WTC11 (cell line): ENCODE measurements at places on chromosomes 4 and X.

DNA sequence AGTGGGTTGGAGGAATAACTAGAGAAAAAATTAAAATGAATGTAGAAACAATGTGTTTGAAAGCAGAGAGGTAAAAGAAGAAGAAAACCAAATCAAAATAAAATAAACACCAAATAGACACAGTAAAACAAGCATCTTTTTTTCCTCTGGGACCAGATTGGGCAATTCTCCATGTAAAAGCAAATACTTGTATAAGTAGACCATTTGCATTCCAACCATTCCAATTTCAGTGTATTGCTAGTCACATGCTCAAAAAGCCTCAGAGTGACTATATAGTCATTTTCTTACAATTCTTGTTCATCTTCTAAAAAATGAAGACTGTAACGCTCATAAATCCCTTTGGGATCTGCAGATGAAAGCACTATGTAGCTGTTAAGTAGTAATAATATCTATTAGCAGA, 969.5 kb downstream of the PCDH18 start:
- H3K27me3 ChIP-seq, result no peaks in the 10 kb centered on the region
- H3K4me1 ChIP-seq, result no peaks in the 10 kb centered on the region
- no peak overlapping the region for H3K4me3 ChIP-seq
- DNase-seq, result no peak
- no peak overlapping the region for H3K27ac ChIP-seq

- no peak for DNase-seq
- H3K27ac ChIP-seq, result no peak overlapping the region
- no peaks in the 10 kb centered on the region; the same call in 1 of the 2 replicates for H3K27me3 ChIP-seq
- H3K4me1 ChIP-seq, result peaks cover 8% of the 10 kb centered on the region
- H3K36me3 ChIP-seq, result no peaks in the 10 kb centered on the region
- H3K4me3 ChIP-seq, result no peak overlapping the region
Measured at GRCh38 chr4:36716874-36717273, 435.5 kb downstream of the DTHD1 start.

- H3K36me3 ChIP-seq, result no peaks in the 10 kb centered on the region
- peaks cover 30% of the 10 kb centered on the region for H3K4me1 ChIP-seq
- no peak overlapping the region for H3K27ac ChIP-seq
- H3K4me3 ChIP-seq, result no peak overlapping the region
- DNase-seq, result no peak
- no peaks in the 10 kb centered on the region for H3K27me3 ChIP-seq
Measured at GRCh38 chr4:107153956-107154355, 117.8 kb upstream of the DKK2 start.

GRCh38 chr4:172698256-172698655, 470.4 kb upstream of the GALNT7 start:
- peaks cover 2% of the 10 kb centered on the region for H3K36me3 ChIP-seq
- H3K27ac ChIP-seq, result no peak overlapping the region
- H3K4me1 ChIP-seq, result peaks cover 5% of the 10 kb centered on the region

- H3K36me3 ChIP-seq, result no peaks in the 10 kb centered on the region
- no peak overlapping the region for H3K27ac ChIP-seq
- DNase-seq, result no peak
- H3K4me3 ChIP-seq, result no peak overlapping the region
- no peaks in the 10 kb centered on the region for H3K27me3 ChIP-seq
- 0 out of 2 replicates have a peak, but pooled peaks cover 4% of the 10 kb centered on the region for H3K4me1 ChIP-seq
Measured at GRCh38 chr4:120694973-120695372, 227.6 kb downstream of the PRDM5 start.

- H3K4me3 ChIP-seq, result no peak overlapping the region
- no peak overlapping the region for H3K27ac ChIP-seq
- no peaks in the 10 kb centered on the region for H3K27me3 ChIP-seq
- DNase-seq, result no peak
- no peaks in the 10 kb centered on the region for H3K36me3 ChIP-seq
Measured at GRCh38 chrX:132563976-132564375, 75.1 kb upstream of the MBNL3 start.

DNA sequence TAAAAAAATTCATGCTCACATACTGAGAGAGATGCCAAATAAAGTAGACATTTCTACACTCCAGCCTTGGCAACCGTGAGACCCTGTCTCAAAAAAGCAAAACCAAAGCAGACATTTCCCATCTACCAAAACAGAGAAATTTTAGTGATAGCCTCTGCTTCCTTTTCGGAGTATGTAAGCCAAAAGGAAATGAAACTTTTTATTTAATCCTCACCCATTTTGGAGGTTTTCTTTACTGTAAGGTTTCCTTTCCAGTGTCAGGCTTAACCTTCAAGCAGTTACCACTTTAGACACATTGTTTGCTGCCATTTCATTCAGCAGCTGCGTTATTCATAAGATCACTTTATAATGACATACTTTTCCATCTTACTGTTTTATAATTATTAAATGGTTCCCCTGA, 15.9 kb downstream of the ADD1 start:
- no peak overlapping the region for H3K4me3 ChIP-seq
- 0 out of 2 replicates have a peak, but pooled peaks cover 4% of the 10 kb centered on the region for H3K36me3 ChIP-seq
- no peaks in the 10 kb centered on the region for H3K27me3 ChIP-seq
- H3K27ac ChIP-seq, result peak overlapping the region; percentile 23
- DNase-seq, result no peak

DNA sequence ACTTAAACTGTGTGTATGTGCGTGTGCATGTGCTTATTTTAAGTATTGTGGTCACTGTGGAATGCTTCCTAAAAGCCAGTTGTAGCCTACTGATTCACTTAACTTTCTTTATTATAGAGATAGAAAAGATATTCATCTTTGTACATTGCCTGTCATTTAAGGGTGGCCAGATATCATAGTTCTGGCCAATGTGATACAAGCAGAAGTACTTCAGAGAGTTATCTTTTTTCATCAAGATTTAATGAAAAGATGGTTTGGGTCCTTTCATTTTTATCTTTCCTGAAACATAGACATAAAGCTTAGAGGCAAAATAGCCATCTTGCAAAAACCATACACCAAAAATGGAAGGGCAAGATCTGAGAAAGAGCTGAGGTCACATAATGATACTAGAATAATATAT, 744.7 kb upstream of the ADGRL3 start:
- no peak overlapping the region for H3K4me3 ChIP-seq
- H3K27me3 ChIP-seq, result no peaks in the 10 kb centered on the region
- no peak overlapping the region for H3K27ac ChIP-seq
- no peaks in the 10 kb centered on the region for H3K4me1 ChIP-seq

GRCh38 chr4:68693325-68694075, 23.0 kb upstream of the UGT2B15 start:
- H3K27ac ChIP-seq, result no peak overlapping the region
- H3K4me1 ChIP-seq, result no peaks in the 10 kb centered on the region
- no peaks in the 10 kb centered on the region for H3K27me3 ChIP-seq
- DNase-seq, result no peak
- peaks cover 39% of the 10 kb centered on the region for H3K36me3 ChIP-seq

GRCh38 chr4:112952313-112952700, 97.1 kb upstream of the ANK2 start:
- H3K27ac ChIP-seq, result no peak overlapping the region
- no peak overlapping the region for H3K4me3 ChIP-seq
- no peaks in the 10 kb centered on the region for H3K27me3 ChIP-seq
- peaks cover 9% of the 10 kb centered on the region for H3K36me3 ChIP-seq

DNA sequence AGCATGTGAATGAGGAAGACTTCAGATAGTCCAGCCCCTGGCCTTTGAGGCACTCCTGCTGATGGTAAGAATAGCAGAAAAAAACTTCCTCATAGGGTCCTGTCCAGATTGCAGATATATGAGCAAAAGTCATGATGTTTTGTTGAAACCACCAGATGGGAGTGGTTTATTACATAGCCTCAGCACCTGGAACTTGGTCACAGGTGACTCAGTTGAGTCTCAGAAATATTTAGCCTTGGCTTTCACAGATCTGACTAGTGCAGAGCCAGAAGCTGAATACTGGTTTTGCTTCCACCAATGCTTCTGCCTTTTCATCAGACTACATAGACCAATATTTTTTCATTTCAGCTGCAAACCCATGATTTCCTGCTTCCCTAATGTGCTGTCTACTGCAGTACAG, 994.9 kb upstream of the SLIT2 start:
- no peaks in the 10 kb centered on the region for H3K4me1 ChIP-seq
- H3K27ac ChIP-seq, result no peak overlapping the region
- no peak overlapping the region for H3K4me3 ChIP-seq
- no peaks in the 10 kb centered on the region for H3K27me3 ChIP-seq

GRCh38 chr4:26991057-26991456, 130.4 kb downstream of the STIM2 start:
- H3K27me3 ChIP-seq, result no peaks in the 10 kb centered on the region
- H3K36me3 ChIP-seq, result no peaks in the 10 kb centered on the region; the same call in 1 of the 2 replicates
- peaks cover 13% of the 10 kb centered on the region for H3K4me1 ChIP-seq
- no peak overlapping the region for H3K27ac ChIP-seq

- no peaks in the 10 kb centered on the region for H3K27me3 ChIP-seq
- H3K4me3 ChIP-seq, result no peak overlapping the region
- H3K36me3 ChIP-seq, result no peaks in the 10 kb centered on the region
- DNase-seq, result no peak
Measured at GRCh38 chr4:68599150-68599549, 23.0 kb upstream of the UGT2B17 start.

- H3K27ac ChIP-seq, result no peak overlapping the region
- H3K4me1 ChIP-seq, result peaks cover 26% of the 10 kb centered on the region
Measured at GRCh38 chrX:130105244-130105643, 5.1 kb downstream of the ELF4 start.

GRCh38 chr4:39134683-39135306, 47.5 kb upstream of the WDR19 start:
- H3K4me1 ChIP-seq, result peaks cover 6% of the 10 kb centered on the region; the same call in 1 of the 2 replicates
- H3K4me3 ChIP-seq, result no peak overlapping the region
- no peak overlapping the region for H3K27ac ChIP-seq
- no peak for DNase-seq

GRCh38 chr4:52244848-52245247, 193.7 kb downstream of the SPATA18 start:
- H3K4me3 ChIP-seq, result no peak overlapping the region
- H3K36me3 ChIP-seq, result no peaks in the 10 kb centered on the region
- no peak overlapping the region for H3K27ac ChIP-seq
- DNase-seq, result no peak
- H3K27me3 ChIP-seq, result no peaks in the 10 kb centered on the region

DNA sequence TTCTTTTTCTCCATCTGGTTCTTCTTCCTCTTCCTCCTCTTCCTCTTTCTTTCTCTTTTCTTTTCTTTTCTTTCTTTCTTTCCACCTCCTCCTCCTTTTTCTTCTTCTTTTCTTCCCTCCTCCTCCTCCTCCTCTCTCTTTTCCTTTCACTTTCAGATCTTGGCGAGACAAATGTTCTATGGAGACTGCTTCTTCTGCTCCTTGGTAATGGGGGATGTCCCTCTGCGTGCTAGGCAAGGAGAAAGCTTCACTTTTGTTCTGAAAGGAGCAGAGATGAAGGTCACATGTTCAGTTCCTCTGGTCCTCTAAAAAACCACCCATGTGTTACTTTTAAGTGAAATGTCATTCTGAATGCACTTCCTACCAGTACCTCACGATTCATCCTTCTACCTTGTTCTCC, 33.2 kb downstream of the NBDY start:
- no peak overlapping the region for H3K4me3 ChIP-seq
- H3K4me1 ChIP-seq, result peaks cover 24% of the 10 kb centered on the region
- no peak for DNase-seq
- peaks cover 2% of the 10 kb centered on the region; the same call in 1 of the 2 replicates for H3K36me3 ChIP-seq
- peak overlapping the region; percentile 15 for H3K27ac ChIP-seq

- H3K4me3 ChIP-seq, result no peak overlapping the region
- H3K27me3 ChIP-seq, result no peaks in the 10 kb centered on the region
- H3K27ac ChIP-seq, result no peak overlapping the region
- H3K4me1 ChIP-seq, result peaks cover 21% of the 10 kb centered on the region
- DNase-seq, result no peak
Measured at GRCh38 chr4:137678796-137679195, 146.5 kb upstream of the PCDH18 start.

GRCh38 chr4:113646442-113646822, 115.1 kb downstream of the CAMK2D start:
- no peak overlapping the region for H3K4me3 ChIP-seq
- no peaks in the 10 kb centered on the region for H3K27me3 ChIP-seq
- H3K27ac ChIP-seq, result peak overlapping the region; percentile 85
- peaks cover 39% of the 10 kb centered on the region for H3K4me1 ChIP-seq

GRCh38 chr4:42654631-42655268, 2.2 kb downstream of the ATP8A1 start:
- H3K36me3 ChIP-seq, result peaks cover 23% of the 10 kb centered on the region
- H3K27me3 ChIP-seq, result no peaks in the 10 kb centered on the region
- no peak for DNase-seq
- peaks cover 52% of the 10 kb centered on the region for H3K4me1 ChIP-seq
- H3K4me3 ChIP-seq, result peak overlapping the region; percentile 86

DNA sequence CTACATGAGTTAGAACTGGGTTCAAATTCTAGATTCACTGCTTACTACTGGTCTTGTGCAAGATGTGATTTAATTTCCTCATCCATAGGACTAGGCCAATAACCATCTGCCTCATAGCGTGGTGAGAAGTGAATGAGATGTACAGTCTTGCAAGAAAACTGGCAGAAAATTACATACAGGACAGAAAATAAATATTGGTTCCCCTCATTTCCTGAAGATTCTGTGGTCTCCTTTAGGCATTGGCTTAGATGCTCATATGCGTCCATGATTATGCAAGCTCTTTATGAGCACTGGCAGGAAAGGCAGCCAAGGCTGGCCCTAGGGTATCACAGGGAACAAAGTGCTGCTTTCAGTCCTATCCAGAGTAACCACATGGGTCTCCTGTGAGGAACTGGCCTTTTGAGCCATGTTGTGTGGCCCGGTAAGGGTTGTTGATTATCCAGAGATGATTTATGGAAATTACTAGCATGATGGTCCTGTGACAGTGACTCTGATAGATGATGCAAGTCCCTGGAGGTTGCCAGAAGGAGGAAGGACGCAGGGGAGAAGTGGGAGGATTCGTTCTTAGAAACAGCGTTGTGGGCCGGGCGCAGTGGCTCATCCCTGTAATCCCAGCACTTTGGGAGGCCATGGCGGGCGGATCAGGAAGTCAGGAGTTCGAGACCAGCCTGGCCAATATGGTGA, 9.9 kb upstream of the MOB1B start:
- H3K27ac ChIP-seq, result no peak overlapping the region
- no peak overlapping the region for H3K4me3 ChIP-seq
- no peak for DNase-seq

DNA sequence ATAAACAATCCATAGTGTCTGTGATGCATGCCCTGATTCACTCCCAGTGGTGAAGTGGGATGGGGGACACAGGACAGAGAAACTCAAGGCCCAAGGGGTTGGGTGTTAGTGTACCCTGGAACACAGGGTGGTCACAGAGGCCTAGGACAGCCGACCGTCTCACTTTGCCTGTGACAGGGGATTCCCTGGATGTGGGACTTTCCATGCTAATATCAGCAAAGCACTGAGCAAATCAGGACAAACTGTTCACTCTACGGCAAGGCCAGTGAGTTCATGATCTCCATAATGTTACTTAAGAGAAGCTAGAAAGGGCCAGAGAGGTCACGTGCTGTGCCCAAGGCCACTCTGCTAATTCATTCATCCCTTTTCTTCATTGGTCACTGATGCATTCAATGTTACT, 158.7 kb upstream of the RBPJ start:
- H3K4me3 ChIP-seq, result no peak overlapping the region
- no peak overlapping the region for H3K27ac ChIP-seq
- H3K36me3 ChIP-seq, result peaks cover 5% of the 10 kb centered on the region
- DNase-seq, result no peak

- no peak overlapping the region for H3K27ac ChIP-seq
- no peak for DNase-seq
- no peaks in the 10 kb centered on the region; the same call in 1 of the 2 replicates for H3K36me3 ChIP-seq
Measured at GRCh38 chrX:64265265-64265664, 34.9 kb upstream of the ASB12 start.
